ENCODE measurements at places on chromosomes 3 and 15. TPM values are rescaled to one million over a fixed set of nuclear protein-coding genes. Genes with fewer than 3 reads are reported as not detected.

The EPHA6 gene
- total RNA-seq = 9.9 TPM

The TMEM158 gene
- total RNA-seq = 10.1 TPM

The PLA2G4E gene
- total RNA-seq = not detected

The LRRC49 gene
- total RNA-seq = 6.7 TPM

The GABRB3 gene
- 25.7 TPM for total RNA-seq

The SUSD5 gene
- total RNA-seq = 3.3 TPM

The GP9 gene
- total RNA-seq = not detected

The IL17RD gene
- 47.4 TPM for total RNA-seq

The ACKR2 gene
- total RNA-seq = 3.5 TPM

The SAMMSON gene
- not detected for total RNA-seq

The C3orf33 gene
- 2.8 TPM for total RNA-seq

The CDHR4 gene
- total RNA-seq = not detected

The C3orf20 gene
- total RNA-seq = 0.24 TPM

The TM4SF1 gene
- total RNA-seq = 39.4 TPM

The EFCC1 gene
- total RNA-seq = 0.29 TPM

Measured in type B pancreatic cell (in vitro differentiated cells).